ENCODE measurements at places on chromosomes 12 and 14.
A peak's percentile ranks its signal among the peaks of the same experiment; 100 is the strongest.

- no peak for DNase-seq
These were observed 1.9 kb upstream of the SEL1L start for GRCh38 chr14:81535396-81536164.

GRCh38 chr14:56208520-56208919 is 90.3 kb downstream of the PELI2 start:
- no peak for DNase-seq

DNA sequence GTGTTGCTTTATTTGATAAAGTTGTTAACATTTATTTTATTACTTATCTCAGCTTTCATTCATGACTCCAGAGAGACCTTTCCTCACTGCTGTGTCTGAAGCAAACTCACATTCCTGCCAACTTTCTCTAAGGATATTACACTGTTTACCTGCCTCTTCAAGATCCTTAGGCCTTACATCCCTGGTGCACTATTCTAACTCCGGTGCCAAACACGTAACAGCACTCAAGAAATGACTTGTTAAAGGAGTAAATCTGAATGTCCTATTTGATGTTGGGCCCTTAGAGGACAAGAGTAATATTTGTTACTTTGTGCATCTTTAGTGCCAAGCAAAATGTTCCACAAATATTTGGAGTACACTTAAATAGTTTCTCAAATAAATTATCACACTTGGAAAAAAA is 324.1 kb upstream of the FLRT2 start:
- no peak for DNase-seq

DNA sequence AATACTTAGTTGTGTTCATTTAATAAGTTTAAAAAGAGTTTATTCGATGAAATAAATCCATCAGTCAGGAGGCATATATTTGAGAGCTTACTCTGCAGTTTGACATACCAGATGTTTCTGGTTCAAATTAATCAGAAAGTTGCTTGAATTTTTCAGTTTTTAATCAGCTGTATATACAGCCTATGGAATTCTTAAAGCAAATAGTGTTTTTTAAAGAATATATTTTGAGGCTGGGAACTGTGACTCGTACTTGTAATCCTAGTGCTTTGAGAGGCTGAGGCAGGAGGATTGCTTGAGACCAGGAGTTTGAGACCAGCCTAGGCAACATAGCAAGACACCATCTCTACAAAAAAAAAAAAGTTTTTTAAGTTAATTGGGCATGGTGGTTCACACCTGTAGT is 112.1 kb downstream of the MON2 start:
- no peak for DNase-seq

GRCh38 chr12:62438098-62438692 is 28.4 kb upstream of the MON2 start:
- peak; percentile 46 for DNase-seq

- peak; percentile 32 for DNase-seq
These were observed 12.1 kb downstream of the ZFHX2 start for GRCh38 chr14:23539248-23540140.

DNA sequence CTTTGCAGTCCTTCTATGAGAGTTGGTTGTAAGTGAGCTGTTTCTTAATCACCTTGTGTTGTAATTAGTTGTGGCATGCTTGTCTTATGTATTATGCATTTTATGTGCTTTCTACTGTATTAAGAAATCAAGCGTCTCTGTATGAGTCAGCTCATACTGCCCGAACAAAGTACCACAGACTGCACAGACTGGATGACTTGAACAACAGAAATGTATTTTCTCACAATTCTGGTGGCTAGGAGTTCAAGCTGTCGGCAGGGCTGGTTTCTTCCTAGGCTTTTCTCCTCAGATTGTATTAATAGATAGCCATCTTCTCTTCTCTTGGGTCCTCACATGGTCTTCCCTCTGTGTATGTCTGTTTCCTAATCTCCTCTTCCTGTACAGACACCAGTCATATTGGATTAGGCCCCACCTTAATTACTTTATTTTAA is 77.7 kb downstream of the FLRT2 start:
- DNase-seq = peak; percentile 99

DNA sequence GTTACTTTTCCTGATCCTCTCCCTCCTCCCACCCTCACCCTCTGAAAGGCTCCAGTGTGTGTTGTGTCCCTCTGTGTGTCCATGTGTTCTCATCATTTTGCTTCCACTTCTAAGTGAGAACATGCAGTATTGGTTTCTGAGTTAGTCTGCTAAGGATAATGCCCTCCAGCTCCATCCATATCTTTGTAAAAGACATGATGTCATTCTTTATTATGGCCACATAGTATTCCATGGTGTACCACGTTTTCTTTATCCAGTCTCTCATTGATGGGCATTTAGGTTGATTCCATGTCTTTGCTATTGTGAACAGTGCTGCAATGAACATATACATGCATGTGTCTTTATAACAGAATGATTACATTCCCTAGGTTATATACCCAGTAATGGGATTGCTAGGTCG is 51.9 kb upstream of the BBS10 start:
- DNase-seq = no peak

GRCh38 chr14:20440465-20440864 is 4.5 kb upstream of the KLHL33 start:
- no peak for DNase-seq

DNA sequence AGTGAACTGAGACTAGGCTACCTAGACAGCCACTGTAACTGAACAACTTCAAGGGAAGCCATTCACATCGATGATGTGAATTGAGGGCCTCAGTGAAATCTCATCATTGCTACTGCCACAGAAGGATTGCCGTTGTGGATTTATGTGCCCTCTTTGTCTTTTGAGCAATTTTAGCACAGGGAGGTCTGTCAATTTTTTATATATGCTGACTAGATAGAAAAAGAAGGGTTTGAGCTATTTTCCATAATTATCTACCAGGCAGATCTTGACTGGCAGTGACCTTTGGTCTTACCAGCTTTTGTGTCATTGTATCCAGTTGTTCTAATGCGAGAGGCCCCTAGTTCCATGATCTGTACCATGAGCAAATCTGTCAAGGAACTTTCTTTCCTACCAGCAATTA is 179.4 kb downstream of the ERC1 start:
- no peak for DNase-seq

- no peak for DNase-seq
These were observed 362.2 kb downstream of the CACNA1C start for GRCh38 chr12:2414810-2415567.

- peak; percentile 62 for DNase-seq
These were observed 16.5 kb downstream of the HEBP1 start for GRCh38 chr12:12983420-12984035.

GRCh38 chr12:98954506-98954905 is 309.4 kb downstream of the APAF1 start:
- no peak for DNase-seq

- DNase-seq = no peak
These were observed 38.0 kb upstream of the PPFIA2 start for GRCh38 chr12:81797100-81797499.

- no peak for DNase-seq
These were observed 27.5 kb downstream of the XRCC3 start for GRCh38 chr14:103687712-103688111.

DNA sequence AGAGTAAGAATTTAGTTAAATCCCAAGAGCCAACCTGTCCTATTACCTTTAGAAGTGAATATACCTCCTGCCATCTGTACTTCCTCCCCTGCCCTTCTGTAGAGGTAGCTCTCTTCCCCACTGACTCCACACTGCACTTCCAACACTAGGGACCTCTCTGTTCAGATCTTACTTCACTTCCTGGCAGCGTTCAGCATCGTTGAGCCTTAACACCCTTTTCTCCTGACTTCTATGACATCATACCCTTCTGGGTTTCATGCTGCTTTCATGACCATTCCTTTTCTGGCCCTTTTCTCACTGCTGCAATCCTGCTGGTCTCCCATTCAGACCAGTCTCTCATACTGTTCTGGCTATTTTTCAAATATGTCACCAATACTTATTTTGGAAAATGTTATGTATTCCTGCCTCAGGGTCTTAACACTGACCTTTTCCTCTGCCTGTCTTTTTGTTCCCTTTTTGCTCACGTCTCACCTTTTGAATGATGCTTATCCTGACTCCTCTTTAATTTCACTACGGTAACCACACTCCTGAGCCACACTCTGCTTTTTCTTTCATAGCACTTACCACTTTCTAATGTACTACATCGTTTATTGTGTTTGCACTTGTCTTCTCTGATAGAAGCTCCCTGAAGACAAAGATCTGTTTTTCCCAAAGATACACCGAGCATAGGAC is 67.6 kb downstream of the PLEKHA5 start:
- peak; percentile 48 for DNase-seq

GRCh38 chr14:85040046-85040685 is 489.8 kb upstream of the FLRT2 start:
- no peak for DNase-seq

All from amniotic epithelial cell (primary cell).